GM20000 (cell line): ENCODE measurements at places on chromosomes 1 and 21.

GRCh38 chr1:73593364-73593763 is 604.6 kb downstream of the LRRIQ3 start:
- DNase-seq = no peak

- DNase-seq = no peak
Observed at GRCh38 chr1:81437213-81437612, 363.5 kb upstream of the ADGRL2 start.

DNA sequence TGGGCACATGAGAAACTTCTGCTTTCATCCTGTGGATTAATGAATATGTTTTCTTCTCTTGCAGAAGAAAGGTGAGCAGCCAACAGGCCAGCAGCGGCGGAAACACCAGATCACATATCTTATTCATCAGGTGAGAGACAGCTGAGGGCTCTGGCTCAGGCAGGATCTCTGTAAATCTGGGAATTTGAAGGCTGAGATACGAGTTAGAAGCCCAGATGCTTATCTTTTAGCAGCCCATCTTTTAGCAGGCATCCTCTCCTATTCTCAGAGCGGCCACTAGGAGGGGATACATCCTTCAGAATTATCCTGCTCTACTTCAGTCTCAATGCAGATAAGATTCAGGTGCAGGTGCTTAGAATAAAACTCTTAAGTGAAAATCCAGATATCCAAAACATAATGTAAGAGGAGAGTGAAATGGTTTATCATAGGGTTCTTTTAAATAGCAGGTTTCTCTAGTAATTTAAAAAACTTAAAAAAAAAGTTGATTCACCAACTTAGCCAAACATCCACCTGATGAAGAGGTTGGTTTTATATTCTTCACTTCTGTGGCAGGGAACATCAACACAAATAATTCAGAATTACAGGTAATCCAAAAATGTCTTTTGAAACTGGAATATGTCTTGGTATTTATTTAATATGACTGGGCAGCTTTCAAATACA is 19.3 kb downstream of the SH2D2A start:
- peak; percentile 63 for DNase-seq

- DNase-seq = no peak
Observed at GRCh38 chr1:99374109-99374508, 109.8 kb downstream of the PLPPR4 start.

DNA sequence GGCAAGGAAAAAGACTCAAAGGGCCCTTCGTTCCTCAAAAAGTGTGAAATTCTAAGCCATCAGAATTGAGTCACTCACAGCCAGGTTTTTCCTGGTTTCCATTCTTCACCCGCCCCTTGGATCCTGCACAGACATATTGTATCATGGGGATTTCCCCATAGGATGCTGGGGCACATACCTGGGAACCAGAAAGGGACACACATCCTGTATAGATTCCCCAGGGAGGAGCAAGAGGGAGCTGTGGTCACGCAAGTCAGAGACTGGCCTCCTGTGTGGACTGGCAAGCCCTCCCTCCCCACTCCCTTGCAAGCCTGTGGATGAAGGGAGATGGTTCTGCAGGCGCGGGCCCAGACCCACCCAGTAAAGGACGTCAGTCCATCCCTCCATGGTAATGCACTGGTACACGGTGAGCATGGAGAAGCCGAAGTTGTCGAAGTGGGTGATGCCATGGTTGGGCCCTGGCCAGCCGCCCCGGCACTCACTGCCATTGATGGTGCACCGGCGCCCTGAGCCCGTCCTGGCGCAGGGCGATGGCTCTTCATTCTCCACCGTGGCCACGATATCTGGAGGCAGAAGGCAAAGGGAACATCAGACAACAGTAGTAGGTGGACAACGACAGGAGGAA is 23.2 kb downstream of the CACNA1S start:
- no peak for DNase-seq

DNA sequence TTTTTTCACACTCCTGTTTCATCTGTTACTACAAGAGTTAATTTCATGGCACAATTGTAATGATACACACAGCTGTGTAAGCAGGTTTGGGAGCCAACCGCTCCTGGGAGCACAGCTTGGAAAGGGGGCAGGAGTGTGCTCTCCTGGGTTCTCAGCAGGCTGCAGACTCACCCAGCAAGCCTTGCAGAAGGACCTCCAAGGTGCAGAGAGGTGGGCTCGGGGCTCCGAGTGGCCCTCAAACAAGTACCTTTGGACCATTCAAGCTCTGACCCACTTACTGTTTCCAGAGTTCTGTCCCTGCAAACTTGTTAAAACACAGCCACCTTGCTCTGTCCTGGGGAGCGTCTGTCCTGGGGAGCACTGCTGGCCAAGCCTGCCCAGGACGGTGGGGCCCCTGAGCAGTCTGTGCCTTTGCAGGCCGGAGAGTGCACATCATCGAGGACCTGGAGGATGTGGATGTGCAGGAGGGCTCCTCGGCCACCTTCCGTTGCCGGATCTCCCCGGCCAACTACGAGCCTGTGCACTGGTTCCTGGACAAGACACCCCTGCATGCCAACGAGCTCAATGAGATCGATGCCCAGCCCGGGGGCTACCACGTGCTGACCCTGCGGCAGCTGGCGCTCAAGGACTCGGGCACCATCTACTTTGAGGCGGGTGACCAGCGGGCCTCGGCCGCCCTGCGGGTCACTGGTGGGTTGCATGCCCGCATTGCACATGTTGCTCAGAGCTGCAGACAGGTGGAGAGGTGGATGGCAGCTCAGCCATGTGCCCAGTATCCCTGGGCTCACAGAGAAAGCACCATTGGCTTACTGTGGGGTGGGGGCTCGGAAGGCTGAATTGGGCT is 78.0 kb downstream of the OBSCN start:
- DNase-seq = no peak

- DNase-seq = no peak
Observed at GRCh38 chr1:61299463-61299862, 217.1 kb downstream of the NFIA start.

DNA sequence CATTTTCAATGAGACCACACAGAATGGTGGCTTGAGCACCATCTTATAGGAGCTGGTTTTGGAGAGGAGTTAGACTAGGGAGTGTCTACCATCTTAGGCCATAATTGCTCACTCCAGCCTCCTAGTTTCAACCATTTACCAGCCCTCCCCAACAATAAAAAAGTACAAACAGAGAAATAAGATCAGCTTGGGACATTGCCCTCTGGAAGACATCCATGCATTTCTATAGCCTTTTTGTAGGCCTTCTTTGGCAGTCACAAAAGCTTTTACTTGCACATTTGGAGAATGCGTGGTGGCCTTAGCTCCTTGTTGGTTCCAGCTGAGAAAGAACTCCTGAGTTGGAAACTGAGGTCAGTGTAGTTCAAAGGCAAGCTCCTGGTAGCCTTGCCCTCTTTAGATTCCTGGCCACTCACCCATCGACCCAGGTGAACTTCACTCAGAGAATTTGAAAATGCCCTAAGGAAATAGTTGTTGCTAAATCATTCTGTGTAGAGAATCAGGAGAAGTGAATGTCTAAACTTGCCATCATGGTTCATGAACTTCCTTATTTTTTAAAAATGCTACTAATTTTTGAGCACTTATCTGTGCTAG is 301.7 kb upstream of the PROX1 start:
- DNase-seq = no peak

GRCh38 chr1:26350701-26351589 is 3.0 kb downstream of the CRYBG2 start:
- no peak for DNase-seq

DNA sequence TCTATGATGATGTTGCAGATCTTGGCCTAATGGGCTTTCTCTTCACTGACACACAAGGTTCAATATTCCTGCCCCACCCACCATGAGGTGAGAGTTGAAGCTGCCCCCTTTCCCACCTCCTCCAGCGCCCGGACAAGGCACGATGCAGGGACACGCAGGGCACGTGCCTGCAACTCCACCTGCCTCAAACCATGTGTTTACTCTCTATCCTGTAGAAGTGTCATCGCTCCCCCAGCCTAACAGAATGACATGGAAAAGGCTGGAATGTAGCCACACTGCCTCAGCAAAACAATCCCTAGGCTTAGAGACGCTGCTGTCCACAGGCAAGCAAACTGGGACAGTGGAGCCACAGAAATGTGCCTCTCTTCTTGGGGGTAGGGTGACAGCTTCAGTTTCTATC is 92.9 kb upstream of the SOD1 start:
- no peak for DNase-seq

GRCh38 chr1:176847052-176847451 is 317.5 kb downstream of the ASTN1 start:
- DNase-seq = no peak

DNA sequence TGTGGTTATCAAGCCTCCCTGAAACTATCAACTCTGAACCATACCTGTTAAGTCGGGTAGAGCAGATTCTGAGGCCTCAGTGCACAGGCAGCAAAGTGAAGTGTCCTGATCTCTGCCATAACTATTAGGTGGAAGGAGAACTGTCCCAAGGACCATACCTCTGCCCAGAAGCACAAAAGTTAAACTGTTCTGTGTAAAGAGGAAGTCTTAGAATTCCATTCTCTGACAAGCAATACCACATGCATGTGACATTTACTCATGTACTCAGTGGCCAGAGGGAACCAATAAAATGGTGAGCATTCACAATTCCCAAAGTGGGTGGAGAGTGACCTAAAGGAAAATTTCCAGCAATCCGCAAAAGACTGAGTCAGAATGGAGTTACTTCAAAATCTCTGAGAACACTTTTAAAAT is 61.0 kb downstream of the TOR3A start:
- no peak for DNase-seq

- DNase-seq = no peak
Observed at GRCh38 chr1:89687254-89687653, 54.3 kb downstream of the LRRC8C start.

GRCh38 chr1:183484851-183485250 is 12.6 kb downstream of the SMG7 start:
- DNase-seq = no peak

- DNase-seq = no peak
Observed at GRCh38 chr1:17287130-17287776, 20.7 kb upstream of the PADI4 start.

DNA sequence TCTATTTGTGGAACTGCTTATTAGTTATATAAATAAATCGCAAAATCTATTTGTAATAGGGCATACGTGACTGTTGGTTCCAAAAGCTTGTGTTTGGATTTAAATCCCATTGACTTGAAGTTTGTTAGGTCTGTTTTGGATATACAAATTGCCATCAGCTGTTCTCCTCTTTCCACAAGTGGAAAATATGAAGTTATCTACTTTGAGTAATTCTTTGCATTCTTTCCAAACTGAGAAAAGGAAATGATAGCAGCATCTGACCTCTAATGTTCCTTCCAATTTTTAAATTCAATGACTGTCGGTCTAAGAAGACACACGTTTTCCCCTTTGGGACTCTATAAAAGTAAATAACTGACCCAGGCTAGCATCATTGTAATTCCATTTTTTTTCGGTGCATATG is 165.7 kb upstream of the SGIP1 start:
- no peak for DNase-seq

DNA sequence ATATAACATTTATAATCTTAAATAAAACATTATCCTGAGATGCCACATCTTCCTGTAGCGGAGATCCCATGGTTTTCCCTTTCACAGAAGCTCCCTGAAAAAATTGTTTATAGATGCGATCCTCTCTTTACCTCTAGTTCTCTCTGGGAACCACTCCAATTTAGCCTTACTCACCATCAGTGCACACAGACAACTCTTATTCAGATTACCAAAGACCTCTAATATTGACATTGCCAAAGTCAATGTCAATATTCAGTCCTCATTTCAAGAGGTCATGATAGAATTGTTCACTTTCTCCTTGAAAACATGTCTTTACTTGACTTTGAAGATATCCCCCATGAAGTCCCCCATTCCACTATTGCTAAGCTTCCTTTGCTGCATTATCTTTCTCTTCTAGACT is 248.8 kb downstream of the CTH start:
- no peak for DNase-seq

GRCh38 chr21:26142363-26142762 is 28.2 kb downstream of the APP start:
- no peak for DNase-seq

DNA sequence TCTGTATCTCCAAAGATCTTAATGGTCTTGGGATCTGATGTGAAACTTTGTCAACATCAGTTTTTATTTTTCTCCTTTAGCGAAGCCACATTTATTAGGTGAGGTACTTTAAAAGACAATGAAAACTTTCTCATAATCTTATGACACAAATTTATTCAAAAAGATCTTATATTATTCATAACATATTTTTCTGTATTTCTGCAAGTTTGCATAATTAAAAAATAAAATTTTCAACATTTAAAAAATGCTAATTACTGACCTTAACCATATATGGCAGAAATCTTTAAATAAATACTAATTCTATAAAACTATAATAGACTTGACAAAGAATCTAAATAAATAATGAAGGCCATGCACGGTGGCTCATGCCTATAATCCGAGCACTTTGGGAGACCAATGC is 72.5 kb downstream of the PRPF38A start:
- no peak for DNase-seq

DNA sequence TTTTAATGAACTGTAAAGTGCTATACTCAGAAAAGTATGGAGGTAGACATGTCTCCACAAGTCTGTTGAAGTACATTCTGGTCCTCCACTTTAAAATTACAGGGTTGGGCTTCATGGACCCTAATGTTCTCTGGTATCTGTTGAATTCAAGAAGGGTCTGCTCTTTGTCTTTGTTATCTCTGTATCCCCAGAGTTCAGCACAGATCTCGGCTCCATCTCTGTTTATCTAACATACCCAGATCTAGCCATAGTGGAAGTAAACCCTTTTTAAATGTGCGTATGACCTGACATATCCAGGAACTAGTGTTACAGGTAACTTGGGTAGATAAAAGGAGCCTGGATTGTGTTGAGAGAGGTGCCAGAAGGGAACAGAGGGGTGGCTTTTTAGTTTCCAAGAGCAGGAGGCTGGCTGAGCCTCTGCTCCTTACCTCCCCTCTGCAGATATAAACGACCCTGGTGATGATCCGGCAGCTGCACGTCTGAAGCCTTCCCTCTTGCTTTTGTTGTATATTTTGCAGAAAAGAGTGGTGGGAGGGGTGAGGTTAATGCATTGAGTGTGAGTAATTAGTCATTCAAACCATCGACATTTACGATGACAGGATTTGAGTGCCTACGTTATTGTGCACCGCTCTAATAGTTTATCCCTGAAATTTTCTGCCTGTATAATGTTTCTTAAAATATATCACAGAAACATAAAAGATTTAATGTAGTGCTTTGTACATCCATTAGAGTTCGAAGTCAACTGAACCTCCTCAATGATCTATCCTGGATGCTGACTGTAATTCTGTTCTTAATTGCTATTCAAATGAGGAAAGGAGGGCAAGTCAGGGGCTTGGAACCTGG is 30.8 kb downstream of the ELAVL4 start:
- DNase-seq = no peak

DNA sequence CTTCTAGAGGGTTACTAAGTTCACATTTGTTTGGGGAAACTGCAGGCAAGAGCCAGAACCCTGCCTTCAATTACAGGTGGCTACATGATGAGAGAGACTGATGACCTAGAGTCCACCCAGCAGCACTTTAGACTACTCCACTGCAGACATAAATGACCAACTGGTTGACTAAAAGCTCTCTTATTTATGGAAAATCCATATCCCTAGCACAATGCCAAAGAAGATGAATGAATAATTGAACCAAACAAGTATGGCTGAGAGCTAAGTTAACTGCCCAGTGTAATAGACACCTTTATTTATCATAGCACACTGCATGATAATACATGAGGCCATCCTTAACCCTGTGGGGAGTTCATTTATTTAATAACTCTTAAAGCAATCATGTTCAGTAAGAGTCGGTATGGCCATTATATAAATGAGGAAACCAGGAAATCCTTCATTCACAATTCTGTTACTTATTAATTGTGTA is 60.4 kb downstream of the IL12RB2 start:
- no peak for DNase-seq
